Naive thymus-derived CD8-positive, alpha-beta T cell (primary cell): ENCODE measurements at places on chromosomes 4 and X.

DNA sequence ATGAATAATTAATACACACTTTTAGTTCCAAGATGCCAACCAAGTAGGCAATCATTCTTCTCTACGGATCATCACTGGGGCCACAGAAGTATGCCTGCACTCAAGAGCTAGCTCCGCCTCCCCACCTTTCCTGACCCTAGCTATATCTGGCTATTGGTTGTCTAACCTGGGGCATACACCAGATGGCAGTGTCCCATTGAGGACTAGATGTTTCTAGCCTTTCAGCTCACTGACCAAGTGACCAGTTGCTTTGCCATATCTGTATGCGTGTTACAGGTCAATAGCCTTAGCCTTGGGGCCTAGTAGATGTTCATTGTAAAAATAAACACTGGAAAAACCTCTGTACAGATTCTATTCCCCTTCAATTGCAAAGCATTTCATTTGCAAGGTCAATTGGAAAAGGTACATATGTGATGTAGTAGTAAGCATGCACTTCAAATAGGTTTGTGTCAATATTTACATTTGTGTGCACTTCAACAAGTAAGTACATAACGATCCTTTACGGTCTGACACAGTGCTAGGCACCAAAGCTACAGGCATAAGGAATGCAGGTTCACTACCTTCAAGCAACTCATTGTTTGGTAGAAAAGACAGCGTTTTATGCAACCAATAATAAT, 521.7 kb downstream of the PPARGC1A start:
- no peak for DNase-seq

- no peak for DNase-seq
Measured at GRCh38 chrX:9318766-9319165, 146.1 kb upstream of the TBL1X start.

DNA sequence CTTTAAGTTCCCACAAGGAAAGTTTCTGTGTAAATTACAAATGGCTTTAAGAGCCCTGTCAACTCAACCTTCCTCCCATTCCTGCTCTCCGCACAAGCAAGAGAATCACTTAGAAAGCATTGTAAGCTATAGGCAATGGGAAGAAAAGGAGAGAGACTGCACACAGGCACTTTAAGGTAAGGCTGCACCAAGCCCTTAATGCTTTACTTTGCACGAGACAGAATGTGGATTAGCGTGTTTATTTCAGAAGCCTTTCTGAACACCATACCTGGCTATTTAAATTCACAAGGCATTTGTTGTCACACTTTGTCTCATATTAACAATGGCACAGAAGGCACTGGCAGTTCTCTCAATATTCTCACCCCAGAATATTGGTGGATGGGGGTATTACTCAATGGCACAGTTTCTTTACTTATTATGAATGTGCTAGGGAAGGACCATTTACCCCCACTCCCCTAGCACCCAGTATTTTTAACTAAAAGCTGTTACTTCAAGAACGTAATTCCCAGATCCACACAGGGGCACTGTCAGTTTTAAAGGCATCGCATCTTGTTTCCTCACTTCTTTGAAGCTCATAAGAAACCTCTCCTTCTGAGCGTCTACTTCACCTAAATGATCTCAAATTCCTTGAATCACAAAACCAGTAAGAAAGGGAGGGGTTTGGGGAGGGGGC, 150.0 kb downstream of the MAML3 start:
- no peak for DNase-seq

DNA sequence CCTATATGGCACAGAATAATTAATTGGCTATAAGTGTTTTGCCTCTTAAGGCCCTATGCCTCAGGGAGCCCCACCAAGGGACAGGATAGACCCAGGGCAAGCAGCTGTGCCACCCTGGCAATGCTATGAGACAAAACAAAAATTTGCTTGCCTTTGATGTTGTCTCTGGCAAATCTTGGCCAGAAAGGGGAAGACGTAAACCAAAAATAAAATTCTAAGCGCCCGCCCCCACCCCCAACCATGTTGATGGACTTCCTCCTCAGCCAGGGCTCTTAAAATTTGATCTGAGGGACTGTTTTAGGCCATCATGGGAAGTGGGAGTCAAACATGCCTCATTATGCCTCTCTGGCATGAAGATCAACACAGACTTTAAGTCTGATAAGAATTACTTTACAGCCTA, 130.5 kb upstream of the APOOL start:
- no peak for DNase-seq

DNA sequence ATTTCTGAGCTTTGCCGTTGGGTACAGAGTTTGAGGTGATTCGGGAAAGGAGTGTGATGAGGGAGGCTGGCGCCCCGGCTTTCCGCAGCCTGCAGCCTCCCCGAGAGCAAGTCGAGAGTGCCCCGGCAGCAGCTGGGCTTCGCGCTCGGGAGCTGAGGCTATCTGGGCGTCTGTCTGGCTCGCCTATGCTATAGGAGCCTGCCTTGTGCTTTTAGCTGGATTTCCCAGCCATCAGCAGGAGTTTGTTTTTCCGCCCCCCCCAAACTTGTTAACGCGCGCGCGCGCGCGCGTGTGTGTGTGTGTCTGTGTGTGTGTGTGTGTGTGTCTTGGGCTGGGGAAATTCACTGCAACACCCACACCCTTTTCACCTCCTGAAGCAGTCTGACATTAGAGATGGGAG, 765 bp upstream of the DGKK start:
- DNase-seq, result no peak

GRCh38 chr4:39682138-39682537, 15.8 kb upstream of the UBE2K start:
- DNase-seq, result no peak

- DNase-seq, result no peak
Measured at GRCh38 chrX:69268611-69269010, 103.4 kb upstream of the PJA1 start.

GRCh38 chr4:169246279-169246678, 24.5 kb downstream of the SH3RF1 start:
- DNase-seq, result no peak
